ENCODE measurements at places on chromosomes 7 and 10. TPM values are rescaled to one million over a fixed set of nuclear protein-coding genes. Genes with fewer than 3 reads are reported as not detected.

GRCh38 chr10:14328881-14329672, 1.6 kb downstream of the FRMD4A start:
- DNase-seq: no peak

ARHGAP21 gene
- 68.9 TPM for total RNA-seq

OR9A2 gene
- total RNA-seq: not detected

FZD8 gene
- total RNA-seq: 0.83 TPM

DNA sequence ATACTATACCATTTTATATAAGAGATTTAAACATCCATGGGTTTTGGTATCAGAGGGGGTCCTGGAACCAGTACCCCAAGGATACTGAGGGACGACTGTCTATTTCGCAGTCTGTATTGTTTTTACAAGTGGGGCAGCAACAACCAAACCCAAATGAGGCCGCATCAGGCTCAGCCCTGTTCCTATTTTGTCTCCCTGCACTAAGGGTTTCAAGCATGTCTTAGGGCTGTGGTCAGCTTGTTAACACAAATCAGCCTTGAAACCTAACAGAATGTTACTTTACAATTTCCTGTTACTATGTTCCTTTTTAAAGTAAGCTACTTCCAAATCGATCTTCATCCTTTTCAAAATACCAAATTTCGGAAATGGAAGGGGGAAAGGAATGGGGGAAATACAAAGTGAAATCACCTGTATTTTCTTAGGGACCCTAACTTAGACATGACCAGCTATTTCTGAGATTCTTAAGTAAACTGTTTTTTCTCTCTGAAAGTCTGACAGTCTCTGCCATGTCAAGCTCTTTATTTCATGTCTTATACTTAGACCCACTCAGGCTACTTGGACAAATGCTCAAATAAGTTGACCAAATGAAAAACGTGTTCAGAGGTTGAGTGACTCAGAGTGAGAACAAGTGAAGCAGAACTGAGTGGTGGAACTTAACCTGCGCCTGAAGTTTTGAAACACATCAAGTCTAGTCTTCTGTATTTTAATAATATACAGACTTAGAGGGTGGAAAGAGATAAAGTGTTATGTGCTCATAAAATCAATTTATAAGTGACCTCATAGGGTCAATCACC, 75.8 kb downstream of the C1GALT1 start:
- peak; percentile 60 for DNase-seq

DNA sequence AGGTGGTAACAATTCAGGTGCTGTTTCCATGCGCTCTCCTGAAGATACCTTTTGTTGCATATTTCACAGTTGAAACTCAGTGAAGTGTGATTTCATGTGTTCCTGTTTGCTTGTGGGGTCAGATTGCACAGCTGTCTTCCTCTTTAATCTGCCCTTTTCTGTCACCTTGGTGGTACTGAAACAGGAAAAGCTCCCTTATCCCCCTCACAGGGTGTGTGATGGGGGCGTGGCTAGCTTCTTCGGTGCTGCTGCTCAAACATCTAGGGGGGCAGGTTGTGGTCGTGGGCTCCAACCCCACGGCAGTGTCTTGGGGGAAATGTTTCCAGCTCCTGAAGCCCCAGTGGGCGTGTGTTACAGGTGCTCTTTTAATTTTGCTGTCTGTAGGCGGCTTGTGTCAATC, 107.4 kb upstream of the KLF14 start:
- peak; percentile 45 for DNase-seq

GRCh38 chr7:39125846-39126245, 148.1 kb downstream of the POU6F2 start:
- no peak for DNase-seq

CYP3A7 gene
- 5.3 TPM for total RNA-seq

DNA sequence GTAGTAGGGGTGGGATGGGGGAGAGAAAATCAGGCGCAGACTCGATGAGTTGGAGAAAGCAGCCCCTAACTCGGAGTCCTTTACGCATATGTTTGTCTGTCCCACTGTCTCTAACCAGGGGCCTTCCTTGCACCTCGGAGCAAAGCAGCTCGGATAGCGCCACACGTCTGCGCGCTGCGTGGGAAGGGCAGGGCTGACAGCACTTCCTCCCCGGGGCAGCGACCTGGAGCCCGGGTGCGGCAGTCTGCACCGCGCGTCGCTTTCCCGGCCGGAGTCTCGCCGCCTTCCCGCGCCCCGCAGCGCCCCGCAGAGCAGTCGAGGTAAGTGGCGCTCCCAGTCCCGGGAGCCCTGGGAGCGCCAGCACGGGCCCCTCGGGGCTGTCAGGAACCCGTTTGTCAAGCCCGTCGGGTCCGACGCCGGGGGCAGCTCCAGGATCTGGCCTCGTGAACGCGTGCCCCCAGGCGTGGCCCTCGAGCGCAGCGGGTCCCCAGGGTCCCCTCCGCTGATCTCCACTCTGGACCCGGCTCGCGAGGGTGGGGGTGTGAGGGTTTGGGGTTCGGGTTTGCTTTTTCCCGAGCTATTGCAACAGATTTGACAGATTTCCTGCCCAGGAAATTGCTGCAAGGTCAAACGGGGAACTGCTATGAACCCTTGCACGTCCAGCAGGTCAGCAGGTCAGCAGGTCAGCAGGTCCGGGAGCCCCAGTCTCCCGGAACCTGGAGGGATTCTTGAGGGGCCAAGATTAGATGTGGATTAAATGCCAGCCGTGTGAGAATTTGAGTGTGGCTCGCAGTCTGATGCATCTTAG, 597 bp downstream of the APBB1IP start:
- DNase-seq: peak; percentile 49

GRCh38 chr7:76020031-76020714, 25.8 kb upstream of the TMEM120A start:
- DNase-seq: peak; percentile 60

DNA sequence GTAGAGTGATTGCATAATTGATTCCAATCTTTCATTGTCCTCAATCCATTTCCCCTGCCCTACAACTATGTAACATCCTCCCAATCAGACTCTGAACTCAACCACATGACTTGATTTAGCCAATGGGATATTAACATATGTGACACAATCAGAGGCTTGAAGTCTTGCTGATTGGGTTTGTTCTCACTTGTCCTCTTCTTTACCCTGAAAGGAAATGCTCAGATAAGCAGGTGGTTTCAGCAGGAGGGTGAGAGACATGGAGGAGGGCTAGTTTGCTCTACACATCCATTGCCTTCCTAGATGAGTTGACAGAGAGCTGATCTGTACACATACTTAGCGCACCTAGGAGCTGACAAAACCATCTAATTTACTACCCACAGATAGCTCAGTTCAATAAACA, 669.4 kb downstream of the NRG3 start:
- no peak for DNase-seq

ECHDC3 gene
- total RNA-seq: 3.3 TPM

PIK3AP1 gene
- 5.8 TPM for total RNA-seq

GRCh38 chr10:86123715-86124114, 242.9 kb downstream of the GRID1 start:
- DNase-seq: no peak

- DNase-seq: no peak
Observed at GRCh38 chr10:119233123-119233820, 25.9 kb downstream of the GRK5 start.

CRPPA gene
- total RNA-seq: 2.3 TPM

DNA sequence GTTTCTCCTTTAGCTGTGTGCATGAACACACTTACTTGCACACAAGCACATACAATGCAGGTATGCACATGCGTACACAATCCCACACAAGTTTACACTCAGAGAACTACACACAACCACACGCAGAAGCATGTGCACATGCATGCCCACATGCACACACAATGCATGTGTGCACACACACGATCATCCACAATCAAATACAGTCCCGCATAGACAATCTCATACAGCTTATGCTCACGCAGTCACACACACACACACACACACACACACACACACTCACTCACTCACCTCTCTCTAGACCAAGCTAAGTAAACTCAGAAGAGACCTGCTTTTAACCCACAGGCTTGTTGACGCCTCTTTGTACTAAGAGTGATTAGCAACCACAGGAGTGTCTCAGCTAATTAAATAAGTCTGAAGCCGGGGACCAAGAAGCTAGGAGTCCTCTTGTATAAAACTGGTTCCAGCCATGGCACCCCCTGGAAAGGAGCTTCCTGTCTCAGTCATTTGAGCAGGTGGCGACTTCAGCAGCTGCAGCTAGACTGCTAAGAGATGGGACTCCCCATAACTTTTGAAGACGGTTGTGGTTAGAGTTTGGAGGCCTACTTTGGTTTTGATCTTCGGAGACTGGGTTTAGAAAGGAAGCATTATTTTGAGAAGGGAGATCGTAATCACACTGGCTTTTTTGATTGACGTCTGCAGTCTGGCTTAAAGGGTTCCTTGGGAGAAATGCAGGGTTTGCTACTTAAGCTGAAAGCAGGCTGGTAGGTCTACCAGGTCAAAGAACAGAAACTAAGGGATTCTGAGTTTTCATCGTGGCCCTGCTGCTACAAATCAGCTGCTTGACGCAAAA, 82.3 kb upstream of the ADRB1 start:
- DNase-seq: peak; percentile 69

TFEC gene
- 13.5 TPM for total RNA-seq

MMP21 gene
- total RNA-seq: not detected

DNA sequence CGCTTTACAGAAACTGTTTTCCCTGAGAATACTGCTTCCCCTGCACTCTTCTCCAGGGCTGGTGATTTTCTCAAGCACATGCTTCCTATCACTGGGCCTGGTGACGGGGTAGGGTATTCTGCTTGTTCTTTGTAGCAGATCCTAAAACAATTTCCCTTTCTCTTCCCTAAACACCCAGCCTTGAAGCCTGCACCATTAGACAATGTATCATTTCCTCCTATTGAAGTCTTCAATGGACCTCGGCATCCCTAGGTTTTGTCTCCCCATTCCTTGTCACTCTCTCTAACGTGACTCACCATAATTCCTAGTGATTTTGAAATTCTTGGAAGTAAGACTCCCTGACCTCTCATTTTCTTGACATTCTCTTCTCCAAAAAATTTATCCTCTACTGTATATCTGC, 109.5 kb upstream of the GHITM start:
- no peak for DNase-seq

- no peak for DNase-seq
Observed at GRCh38 chr10:3433131-3433530, 260.5 kb upstream of the PITRM1 start.

DNA sequence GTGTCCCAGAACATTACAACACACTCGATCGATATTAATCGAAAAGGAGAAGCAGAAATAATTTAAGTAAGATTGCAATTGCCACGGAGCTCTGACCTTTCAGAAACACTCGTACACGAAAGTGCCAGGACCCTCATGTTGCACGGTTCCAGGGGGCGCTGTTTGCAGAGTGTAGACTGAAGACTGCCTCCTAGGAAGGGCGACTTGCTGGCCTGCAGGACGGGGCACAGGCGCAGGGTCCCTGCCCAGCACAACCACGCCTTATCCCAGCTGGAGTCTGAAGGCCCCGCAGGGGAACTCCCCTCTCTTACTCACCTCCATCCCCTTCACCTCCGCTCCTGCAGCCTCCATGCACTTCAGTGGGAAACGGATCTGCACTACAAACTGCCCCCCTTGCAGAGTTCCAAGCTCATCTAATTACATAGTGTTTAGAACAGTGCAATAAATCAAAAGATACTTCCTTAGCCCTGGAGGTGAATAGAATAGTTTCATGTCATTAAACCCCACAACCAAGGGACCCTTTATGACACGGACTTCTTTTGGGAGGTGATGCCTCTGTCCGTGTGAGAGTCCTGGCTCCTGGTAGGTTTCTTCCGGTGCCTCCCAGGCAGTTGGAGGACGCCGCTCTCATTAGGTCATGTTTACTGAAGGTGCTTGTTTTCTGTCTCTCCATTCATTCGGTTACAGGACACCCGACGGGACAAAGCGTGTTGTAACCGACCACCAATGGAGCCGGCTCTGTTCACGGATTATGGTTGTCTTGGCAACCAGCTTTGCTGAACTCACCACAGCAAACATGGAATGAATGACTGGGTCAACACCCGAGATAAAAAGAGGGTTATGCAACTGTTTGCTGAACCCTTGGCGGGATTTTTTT, 262.2 kb downstream of the BAMBI start:
- DNase-seq: peak; percentile 49
